ENCODE measurements at places on chromosomes 3 and 15.

DNA sequence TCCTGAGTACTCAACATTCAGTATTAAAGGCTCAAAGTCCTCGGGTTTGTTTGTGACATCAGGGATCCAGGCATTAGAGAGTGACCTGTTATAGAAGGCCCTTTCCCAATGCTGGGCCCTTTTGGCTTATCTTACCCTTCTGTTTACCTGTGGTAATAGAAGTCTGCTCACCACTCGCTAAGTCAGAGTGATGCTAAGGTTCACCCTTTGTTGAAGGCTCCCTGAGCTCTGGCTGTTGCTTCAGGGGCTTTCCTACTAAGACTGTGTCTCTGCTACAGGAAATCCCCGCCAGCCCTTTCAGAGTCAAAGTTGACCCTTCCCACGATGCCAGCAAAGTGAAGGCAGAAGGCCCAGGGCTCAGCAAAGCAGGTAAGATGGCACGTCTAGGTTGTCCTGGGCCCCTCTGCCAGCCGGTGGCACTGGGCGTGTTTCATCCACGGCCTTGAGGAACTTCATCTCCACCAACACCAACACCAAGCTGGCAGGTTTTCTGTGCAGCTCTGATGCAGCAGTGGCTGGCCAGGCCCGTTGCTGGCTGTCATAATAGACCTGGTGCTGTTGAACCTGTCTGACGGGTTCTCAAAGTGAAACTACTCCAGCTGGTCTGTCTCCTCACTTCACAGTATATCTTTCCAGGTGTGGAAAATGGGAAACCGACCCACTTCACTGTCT, 99.1 kb downstream of the DNASE1L3 start:
- DNase-seq, result peak; percentile 67

DNA sequence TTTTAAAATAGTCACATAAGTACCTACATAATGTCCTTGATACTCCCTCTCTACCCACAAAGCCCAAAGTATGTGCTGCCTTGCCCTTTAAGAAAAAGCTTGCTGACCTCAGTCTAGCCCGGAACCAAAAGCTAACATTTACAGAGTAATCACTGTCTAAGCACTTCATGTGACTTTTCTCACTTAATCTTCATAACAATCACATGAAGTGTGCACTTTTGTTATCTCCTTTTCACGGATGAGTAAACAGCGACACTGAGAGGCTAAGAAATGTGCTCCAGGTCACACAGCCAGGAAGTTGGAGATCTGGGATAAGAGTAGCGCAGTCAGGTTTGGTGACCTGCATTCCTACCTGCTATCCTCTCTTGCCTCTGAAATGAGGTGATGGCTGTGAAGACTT, 194.0 kb downstream of the ITPR1 start:
- no peak for DNase-seq

DNA sequence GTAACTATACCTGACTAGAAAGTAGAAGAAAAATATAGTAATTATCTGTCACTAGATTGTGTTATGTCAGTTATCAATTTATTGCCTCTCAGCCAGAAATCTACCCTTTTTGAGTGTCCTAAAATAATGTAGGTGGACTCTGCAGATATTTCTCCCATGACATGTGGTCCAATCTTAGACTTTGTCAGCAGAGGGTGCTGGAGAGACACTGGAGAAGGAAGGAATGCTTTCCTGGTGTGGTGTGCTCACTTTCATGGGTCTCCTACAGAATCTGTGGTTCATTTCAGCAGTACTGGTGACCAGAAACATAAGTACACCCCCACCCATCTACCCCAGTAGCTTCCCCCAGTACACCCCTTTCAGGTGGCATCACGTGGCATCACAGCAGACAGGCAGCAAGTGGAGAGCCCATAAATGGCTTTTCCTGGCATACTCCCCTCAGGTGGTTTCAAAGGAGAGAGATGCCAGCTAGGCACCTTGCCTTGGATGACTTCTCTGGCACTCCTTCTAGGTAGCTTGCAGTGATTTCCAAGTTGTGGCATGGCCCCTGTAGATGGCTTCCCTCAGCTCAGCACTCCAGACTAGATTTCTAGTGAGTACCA, 114.7 kb downstream of the GADL1 start:
- DNase-seq, result no peak

- DNase-seq, result no peak
These were observed 314.0 kb upstream of the WNT5A start for GRCh38 chr3:55801068-55801467.

DNA sequence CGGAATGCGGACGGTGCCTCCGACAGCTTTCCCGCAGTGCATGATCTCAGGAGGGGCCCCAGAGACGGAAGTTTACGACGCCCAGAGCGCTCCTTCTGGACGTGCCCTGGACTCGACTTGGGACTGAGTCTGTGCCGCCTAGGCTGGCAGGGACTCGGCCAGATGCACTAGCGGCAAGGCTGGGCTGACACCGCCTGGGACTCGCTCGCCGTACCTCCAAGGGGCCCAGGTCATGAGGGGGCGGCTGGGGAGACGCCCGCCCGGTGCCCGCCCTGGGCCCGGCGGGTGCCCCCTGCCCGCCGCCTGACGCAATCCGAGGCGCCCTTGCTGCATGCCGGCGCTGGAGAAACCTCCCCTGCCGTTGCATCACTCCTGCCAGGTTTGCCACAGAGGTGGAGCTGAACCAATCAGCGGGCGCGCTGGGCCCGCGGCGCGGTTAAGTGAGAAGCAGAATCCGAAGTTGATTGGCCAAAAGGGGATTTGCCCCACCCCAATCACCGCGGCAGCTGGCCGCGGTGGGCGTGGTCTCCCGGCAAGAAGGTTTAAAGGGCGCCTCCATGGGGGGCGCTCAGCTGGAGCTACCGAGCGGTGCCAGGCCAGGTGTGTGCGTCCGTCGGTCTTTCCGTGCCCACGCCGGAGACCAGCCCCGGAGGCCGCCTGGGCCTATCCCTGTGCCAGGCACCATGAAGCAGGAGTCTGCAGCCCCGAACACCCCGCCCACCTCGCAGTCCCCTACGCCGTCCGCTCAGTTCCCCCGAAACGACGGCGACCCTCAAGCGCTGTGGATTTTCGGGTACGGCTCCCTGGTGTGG, at the start of gene CHAC1:
CHAC1 (plus strand) TSS at position 571 of the 812 bp plus-strand sequence; CDS start at position 684, 113 bp downstream.
- DNase-seq, result peak; percentile 88

- DNase-seq, result peak; percentile 12
These were observed 624 bp downstream of the AKAP13 start for GRCh38 chr15:85380812-85381642.

GRCh38 chr3:170425491-170426239, 7.0 kb downstream of the CLDN11 start:
- DNase-seq, result peak; percentile 30

GRCh38 chr3:111691293-111691909, 96.3 kb upstream of the ZBED2 start:
- peak; percentile 13 for DNase-seq

DNA sequence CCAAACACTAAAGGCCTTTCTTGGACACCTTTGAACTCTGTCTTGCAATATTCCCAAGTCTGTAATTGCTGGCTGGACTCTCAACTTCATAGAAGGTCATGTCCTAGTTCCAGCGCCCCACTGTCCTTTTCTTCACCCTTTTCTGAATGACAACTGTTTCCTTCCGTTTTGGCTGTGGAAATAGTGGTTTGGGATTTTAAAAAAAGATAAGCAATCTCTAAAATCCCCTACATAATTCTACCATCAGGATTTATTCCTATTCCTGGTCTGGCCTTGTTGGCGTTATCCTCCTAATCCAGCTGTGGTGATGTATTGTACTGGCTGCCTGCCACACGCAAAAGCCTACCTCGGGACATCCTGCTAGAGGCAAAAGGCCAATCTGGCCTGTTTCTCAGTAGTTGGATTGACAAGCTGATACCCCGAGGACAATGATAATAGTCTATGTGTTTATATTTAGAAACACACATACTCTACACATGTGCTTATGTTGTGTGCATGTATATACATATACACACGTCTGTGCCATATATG, 440.3 kb upstream of the DPH6 start:
- DNase-seq, result no peak

GRCh38 chr3:50371133-50371685, 11.9 kb upstream of the TMEM115 start:
- no peak for DNase-seq

- DNase-seq, result no peak
These were observed 701.9 kb downstream of the EDEM1 start for GRCh38 chr3:5889374-5889773.

DNA sequence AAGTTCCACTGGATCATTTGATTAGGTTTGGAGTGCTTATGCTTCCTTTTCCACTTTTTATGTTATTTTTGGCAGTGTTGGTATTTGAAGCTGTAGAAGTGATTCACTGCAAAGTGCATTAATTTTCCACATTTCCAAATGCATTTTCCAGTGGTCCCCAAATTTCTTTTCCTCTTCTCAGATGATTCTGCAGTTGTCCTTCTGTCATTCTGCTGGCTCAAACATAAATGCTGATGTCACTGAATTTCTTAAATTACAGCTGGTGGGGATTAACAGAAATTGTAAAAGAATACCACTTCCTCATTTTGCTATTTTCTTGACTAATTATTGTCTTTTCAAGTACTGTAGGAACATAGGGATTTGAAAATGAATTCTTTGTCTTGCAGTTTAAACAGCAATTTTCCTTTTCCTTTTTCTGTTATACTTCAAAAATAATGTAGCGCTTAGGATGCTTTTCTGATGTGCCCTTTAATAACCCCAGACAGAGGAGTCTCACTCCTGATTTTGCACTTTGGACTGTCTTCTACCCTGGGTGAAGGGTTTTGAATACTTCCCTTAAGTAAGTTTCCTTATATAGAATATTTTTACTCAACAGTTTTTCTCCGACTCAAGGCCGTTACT, 25.0 kb downstream of the MITF start:
- DNase-seq, result no peak

Measured in NCI-H526 treated with DMSO at 0.1 percent for 48 hours (cell line).